ENCODE measurements at places on chromosomes 6 and 20. TPM values are rescaled to one million over a fixed set of nuclear protein-coding genes. Genes with fewer than 3 reads are reported as not detected.

GRCh38 chr6:46135176-46135575, 5.4 kb downstream of the ENPP4 start:
- no peak for DNase-seq

DNA sequence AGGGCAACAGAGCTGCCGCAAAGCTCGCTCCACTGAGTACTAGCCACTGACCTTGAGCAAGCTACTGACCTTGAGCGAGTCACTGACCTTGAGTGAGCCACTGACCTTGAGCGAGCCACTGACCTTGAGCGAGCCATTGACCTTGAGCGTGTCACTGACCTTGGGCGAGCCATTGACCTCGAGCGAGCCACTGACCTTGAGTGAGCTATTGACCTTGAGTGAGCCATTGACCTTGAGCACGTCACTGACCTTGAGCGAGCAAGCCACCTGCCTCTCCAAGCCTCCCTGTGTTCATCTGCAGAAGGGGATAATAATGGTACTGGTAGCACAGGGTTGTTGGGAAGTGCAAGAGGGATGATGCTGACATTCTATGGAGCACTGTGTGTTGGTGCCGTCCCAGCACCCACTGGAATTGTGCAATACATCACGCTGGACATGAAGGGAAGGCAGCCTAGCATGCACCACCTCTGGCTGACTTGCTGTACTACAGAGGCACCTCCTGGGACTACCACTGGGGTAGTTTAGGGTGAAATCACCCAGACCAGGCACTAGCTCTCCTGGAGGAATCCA, 60.2 kb downstream of the CTCFL start:
- DNase-seq: peak; percentile 40

DNA sequence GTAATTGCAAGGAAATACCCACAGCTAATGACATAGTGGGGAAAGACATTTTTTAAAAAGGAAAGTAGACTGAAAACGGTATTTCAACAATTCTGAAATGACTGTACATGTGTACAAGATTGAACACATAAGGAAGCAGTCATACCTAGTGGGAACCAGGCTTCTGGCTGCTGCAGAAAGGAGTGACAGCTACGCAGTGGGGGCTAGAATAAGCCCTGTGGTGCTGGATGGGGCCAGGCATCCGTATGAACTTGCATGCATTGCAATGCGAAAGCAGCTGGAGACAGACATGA, 54.9 kb upstream of the GPR31 start:
- DNase-seq: no peak

- peak; percentile 61 for DNase-seq
These were observed 501 bp downstream of the PLCG1 start for GRCh38 chr20:41137614-41138474.

- no peak for DNase-seq
These were observed 189.6 kb downstream of the MYLK4 start for GRCh38 chr6:2560917-2561698.

GRCh38 chr20:38072898-38073297, 39.4 kb downstream of the RPRD1B start:
- DNase-seq: no peak

DNA sequence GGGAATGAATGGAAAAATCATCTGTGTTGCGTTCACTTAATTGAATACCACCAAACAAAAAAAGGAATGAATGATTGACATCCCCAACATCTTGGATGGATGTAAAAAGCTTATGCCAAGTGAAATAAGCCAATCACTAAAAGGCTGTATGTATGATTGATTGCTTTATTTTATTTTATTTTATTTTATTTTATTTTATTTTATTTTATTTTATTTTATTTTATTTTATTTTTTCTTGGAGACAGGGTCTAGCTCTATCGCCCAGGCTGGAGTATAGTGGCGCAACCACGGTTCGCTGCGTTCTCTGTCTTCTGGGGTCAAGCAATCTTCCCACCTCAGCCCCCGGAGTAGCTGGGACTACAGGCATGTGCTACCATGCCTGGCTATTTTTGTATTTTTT, 263.3 kb downstream of the CDKAL1 start:
- no peak for DNase-seq

MUCL3 gene
- 0.43 TPM for total RNA-seq

LINC00237 gene
- not detected for total RNA-seq

HEBP2 gene
- total RNA-seq: 46.5 TPM

DPPA5 gene
- not detected for total RNA-seq
